ENCODE measurements at places on chromosomes 1 and 21. TPM values are rescaled to one million over a fixed set of nuclear protein-coding genes. Genes with fewer than 3 reads are reported as not detected.

GRCh38 chr1:13600762-13601453, 17.3 kb downstream of the PDPN start:
- DNase-seq, result peak; percentile 56

- no peak for DNase-seq
Measured at GRCh38 chr1:40045182-40045581, 4.7 kb downstream of the CAP1 start.

SPATA21 gene
- total RNA-seq, result not detected

GRCh38 chr1:200510228-200510623, 100.4 kb upstream of the ZNF281 start:
- no peak for DNase-seq

CFAP57 gene
- not detected for total RNA-seq

- no peak for DNase-seq
Measured at GRCh38 chr1:23446661-23447310, 22.2 kb upstream of the TCEA3 start.

DNA sequence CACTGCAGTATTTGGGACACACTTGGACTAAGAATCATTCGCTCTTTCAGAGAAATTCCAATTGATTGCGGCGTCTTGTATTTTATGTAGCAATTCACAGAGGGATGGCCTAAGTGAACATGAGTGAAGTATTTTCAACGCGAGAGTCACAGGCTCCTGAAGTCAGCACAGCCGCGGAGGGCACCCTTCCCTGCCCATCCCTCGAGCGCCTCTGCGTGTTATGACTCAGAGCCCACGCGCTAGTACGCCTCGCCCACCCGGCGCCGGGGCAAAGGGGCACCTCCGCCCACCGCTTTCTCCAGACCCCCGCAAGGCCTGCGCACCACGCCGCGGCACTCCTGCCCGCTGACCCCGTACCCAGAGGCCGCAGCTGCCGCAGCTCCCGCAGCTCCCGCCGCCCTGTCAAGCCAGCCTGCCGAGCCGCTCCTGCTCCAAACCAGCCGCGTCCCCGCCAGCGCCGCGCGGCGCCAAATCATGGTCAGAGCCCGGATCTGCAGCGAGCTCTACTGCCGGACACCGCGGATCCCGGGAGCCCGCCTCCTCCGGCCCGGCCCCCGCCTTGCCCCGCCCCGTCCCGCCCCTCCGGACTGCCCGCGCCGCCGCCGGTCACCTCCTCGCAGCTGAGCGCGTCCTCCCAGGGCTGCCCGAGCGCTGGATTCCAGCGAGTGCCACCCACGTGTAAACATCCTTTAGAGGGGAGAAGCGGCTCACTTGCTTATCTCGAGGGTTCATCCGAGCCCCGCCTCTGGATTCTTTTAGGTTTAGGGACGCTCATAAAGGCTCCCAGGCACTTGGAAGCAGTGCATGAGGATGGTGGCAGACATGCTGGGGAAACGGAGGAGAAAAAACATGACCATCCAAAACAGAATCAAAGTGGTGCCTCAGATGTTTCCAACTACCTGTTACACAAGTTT, at the start of gene GLRX2:
GLRX2 (minus strand) TSS at position 508 of the 914 bp plus-strand sequence; CDS start at position 476, 32 bp downstream.
- peak; percentile 91 for DNase-seq

IFFO2 gene
- total RNA-seq, result 4.4 TPM

RNF186 gene
- not detected for total RNA-seq

GRCh38 chr1:18998016-18998724, 41.7 kb upstream of the IFFO2 start:
- DNase-seq, result no peak

DNA sequence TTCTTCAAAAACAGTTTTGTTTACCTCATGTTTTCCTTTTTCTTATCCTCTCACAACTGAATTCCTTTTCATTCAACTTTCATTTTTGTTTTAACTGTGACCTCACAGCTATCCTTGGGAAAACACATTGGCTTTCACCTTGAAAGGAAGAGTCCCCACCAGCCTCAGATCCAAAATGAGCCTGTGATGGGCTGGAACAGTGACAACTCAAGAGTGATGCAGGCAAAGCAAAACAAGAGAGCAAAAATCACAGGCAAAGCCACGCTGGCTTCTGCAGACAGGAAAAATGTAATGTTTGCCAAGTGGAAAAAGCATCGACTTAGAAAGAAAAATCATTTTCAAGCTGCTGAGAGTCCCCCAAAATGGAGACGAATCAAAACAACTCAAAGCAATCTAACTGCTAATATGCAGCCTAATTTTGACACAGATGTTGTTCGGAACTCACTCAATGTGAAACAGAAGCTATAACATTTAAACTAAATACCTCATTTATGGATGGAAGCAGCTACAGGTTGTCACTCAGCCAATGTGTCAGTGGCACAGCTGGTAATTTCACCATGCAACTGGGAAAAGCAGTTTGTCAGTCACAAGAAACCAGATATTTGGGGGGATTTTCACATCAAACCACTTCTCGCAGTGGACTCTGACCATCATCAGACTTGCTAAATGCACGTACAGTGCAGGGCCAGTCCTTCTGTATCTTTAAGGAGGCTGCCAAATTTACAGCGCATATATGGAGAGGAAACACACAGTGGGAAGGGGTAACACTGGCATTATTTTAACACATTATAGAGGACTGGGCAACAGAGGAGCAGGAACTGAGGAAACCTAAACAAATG, 50.7 kb downstream of the ALG14 start:
- no peak for DNase-seq

SPATA17 gene
- 1.4 TPM for total RNA-seq

GRCh38 chr1:203590603-203591002, 36.0 kb upstream of the ATP2B4 start:
- no peak for DNase-seq

TNFRSF18 gene
- total RNA-seq, result 0.32 TPM

- no peak for DNase-seq
Measured at GRCh38 chr1:205016584-205016983, 26.4 kb upstream of the CNTN2 start.

GRCh38 chr1:77627978-77628570, 54.4 kb downstream of the ZZZ3 start:
- DNase-seq, result no peak

GRCh38 chr1:180154003-180154324, 705 bp upstream of the QSOX1 start:
- DNase-seq, result no peak

- no peak for DNase-seq
Measured at GRCh38 chr1:183461350-183461749, 10.9 kb upstream of the SMG7 start.

- no peak for DNase-seq
Measured at GRCh38 chr1:175892686-175893085, 149.3 kb upstream of the TNR start.

ADORA3 gene
- 3.3 TPM for total RNA-seq

GRCh38 chr1:110602466-110602865, 3.7 kb downstream of the KCNA2 start:
- DNase-seq, result no peak

PRAMEF26 gene
- not detected for total RNA-seq

TMPRSS15 gene
- not detected for total RNA-seq

NTMT2 gene
- 4.1 TPM for total RNA-seq

DNA sequence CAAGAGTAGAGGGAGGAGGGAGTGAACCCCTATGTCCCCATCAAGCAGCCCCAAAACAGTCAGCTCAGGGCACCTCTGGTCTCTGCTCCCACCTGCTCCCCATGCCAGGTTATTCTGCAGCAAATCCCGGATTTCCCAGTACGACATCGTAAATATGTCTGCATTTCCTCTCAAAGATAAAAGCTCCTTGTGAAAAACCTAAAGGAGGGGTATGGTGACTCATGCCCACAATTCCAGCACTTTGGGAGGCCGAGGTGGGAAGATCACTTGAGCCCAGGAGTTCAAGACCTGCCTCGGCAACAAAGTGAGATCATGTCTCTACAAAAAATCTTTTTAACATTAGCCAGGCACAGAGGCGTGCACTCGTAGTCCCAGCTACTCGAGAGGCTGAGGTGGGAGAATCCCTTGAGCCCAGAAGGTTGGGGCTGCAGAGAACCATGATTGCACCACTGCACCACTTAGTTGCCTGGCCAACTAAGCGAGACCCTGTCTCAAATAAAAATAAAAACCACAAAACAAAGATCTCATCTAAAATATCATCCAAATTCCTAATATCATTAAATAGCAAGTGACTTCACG, 7.1 kb downstream of the ACOT7 start:
- DNase-seq, result no peak

PTGER3 gene
- total RNA-seq, result 1.3 TPM

CCDC185 gene
- not detected for total RNA-seq

GRCh38 chr1:27555700-27556424, 48.1 kb downstream of the AHDC1 start:
- peak; percentile 77 for DNase-seq

NFIA gene
- total RNA-seq, result 89.5 TPM

DNA sequence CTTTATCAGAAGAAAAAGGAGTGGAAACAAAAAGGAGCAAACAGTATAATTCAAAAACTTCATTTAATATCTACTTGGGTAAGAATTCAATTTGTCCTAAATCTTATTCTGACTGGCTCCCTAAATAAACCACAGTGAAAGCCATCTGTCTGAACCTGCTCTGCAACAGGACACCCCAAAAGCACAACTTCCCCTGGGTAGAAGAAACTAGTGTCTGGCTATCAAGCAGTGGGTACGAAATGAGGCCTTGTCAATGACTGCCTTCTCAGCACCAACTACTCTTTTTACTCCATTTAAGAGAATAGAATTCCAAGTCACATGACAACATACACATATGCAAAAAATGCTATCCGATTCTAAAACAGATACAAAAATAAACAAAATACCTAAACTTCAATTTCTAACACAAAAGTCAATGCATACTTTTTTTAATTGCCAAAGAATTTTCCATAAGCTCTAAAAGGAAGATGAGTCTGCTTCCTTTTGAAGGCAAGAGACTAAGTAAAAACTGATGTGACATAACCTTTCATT, 206.8 kb downstream of the SLC45A1 start:
- no peak for DNase-seq

GRCh38 chr1:67629370-67630075, 55.5 kb upstream of the GADD45A start:
- DNase-seq, result no peak

DNA sequence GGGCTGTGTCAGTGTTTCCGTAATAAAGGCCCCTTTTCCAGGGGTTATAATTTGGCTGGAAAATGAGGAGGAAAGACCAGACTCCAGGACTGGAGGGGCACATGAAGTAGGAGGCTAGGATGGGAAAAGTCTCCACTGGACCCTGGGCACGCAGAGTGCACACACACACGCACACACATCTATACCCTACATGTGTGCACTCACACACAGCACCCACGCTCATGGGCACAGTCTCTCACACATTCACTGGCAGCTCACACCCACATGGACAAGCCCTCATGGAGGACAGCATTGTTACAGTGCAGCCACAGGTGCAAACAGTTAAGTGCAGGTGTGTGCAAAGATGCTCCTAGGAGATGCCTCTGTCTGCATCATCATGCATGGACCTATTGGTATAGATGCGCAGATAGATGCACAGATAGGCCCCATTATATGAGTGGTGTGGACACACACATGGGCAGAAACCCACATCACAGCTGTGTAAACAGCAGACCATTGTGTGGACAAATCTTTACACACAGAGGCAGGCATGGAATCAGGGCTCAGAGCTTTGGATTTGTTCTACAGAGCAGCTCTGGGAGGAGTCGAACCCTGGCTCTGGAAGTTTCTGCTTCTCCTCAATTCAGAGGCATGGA, 9.1 kb upstream of the RUNX3 start:
- DNase-seq, result no peak

MNDA gene
- total RNA-seq, result 2.9 TPM
